ENCODE measurements at places on chromosomes 3 and 15. TPM values are rescaled to one million over a fixed set of nuclear protein-coding genes. Genes with fewer than 3 reads are reported as not detected.

CACNA2D2 gene
- 0.17 TPM for total RNA-seq

DNA sequence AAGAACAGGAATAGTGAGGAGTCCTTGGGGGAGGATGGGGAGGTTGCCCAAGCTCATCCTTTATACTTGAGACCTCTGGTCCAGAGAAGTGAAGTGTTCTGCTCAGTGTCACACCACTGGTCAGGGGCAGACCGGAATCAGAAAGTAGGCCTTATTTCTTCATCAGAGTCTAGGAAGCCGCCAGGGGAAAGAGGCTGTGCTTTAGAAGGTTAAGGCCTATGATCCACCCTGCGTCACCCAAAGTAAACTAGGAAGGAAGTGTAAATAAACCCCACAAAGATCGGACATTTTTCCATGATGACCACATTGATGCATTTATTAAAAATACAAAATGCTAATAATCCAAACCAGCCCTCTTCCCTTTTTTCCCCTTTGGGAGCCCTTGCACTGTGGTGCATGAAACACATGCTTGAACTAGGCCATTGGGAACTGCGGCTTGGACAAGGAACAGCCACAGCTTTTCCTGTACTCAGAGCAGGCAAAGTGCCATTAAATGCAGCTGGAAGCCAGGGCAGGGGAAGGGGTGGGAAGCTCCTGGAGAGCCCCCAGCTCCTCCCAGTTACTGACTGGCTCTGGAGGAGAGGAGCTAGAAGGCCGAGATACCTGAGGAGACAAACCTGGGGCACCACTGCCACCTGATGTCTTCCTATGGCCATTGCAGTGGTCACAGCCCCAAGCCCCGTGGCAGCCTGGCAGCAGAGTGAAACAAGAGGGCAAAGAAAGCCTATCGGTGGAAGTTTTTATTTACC is 37.0 kb downstream of the CDC25A start:
- peak; percentile 65 for DNase-seq

GRCh38 chr3:112030901-112031300 is 3.6 kb upstream of the TMPRSS7 start:
- no peak for DNase-seq

DNA sequence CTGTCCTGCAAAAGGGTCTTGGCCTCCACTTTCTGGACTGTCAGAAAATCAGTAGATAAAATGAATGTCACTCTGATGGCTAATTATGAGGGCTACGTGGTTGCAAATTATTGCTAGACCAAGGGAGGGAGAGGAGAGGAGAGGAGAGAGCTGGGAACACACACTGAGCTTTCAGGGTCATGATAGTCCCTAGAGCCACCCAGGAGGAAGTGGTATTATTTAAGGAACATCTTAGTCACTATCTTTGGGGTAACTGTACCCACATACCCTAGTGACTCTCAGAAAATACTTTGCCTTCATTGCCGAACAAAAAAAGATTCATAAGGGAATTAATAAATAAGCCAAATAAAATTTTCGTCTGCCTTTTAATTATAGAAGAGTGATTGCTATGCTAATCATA is 642.3 kb upstream of the CFAP20DC start:
- no peak for DNase-seq

PLA2G4D gene
- not detected for total RNA-seq

ATP10A gene
- total RNA-seq, result 29.7 TPM

GRCh38 chr15:37046876-37047614 is 53.3 kb downstream of the MEIS2 start:
- peak; percentile 80 for DNase-seq

DNA sequence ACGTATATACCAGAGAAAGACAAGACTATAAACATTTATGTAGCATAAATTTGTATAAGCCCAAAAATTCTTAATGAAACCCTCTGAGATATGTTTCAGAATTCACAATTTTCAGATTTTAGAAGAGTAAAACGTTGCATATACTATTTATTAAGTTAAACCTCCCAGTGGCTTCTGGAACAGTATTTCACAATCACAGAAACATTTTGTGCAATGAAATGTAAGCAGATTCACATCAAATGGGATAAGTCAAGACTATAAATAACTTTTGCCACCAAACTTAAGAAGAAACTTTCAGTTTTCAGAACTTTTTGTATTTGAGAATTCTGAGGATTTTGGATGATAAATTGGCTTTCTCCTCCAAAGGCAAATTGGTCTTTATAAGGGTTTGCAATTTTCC is 9.2 kb downstream of the SLTM start:
- peak; percentile 21 for DNase-seq

- DNase-seq, result no peak
Observed at GRCh38 chr3:77412584-77412983, 372.7 kb downstream of the ROBO2 start.

TNNC1 gene
- total RNA-seq, result 1.2 TPM

- no peak for DNase-seq
Observed at GRCh38 chr3:148021381-148021780, 612.2 kb downstream of the ZIC1 start.
